ENCODE measurements at places on chromosomes 11 and 22.

DNA sequence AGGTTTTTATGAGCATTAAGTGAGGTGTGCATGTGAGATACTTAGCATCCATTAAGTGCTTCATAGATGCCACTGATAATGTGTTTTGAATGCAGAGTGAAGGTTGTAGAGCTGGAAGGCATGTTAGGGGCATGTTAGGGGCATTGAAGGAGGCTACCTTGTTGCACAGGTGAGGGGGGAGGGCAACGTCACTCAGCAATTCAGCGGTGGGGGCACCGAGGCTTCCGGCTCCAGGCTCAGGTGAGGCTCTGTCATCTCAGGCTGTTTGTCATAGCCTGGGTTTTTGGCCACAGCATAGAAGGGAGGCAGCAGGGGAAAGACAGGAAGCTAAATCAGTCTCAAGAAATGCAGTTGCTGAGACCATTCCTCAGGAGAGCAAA, 299.0 kb downstream of the NTM start:
- DNase-seq: no peak

- no peak for DNase-seq
These were observed 12.9 kb downstream of the MPEG1 start for GRCh38 chr11:59199546-59200422.

GRCh38 chr22:49705216-49705971, 122.3 kb downstream of the BRD1 start:
- DNase-seq: no peak

DNA sequence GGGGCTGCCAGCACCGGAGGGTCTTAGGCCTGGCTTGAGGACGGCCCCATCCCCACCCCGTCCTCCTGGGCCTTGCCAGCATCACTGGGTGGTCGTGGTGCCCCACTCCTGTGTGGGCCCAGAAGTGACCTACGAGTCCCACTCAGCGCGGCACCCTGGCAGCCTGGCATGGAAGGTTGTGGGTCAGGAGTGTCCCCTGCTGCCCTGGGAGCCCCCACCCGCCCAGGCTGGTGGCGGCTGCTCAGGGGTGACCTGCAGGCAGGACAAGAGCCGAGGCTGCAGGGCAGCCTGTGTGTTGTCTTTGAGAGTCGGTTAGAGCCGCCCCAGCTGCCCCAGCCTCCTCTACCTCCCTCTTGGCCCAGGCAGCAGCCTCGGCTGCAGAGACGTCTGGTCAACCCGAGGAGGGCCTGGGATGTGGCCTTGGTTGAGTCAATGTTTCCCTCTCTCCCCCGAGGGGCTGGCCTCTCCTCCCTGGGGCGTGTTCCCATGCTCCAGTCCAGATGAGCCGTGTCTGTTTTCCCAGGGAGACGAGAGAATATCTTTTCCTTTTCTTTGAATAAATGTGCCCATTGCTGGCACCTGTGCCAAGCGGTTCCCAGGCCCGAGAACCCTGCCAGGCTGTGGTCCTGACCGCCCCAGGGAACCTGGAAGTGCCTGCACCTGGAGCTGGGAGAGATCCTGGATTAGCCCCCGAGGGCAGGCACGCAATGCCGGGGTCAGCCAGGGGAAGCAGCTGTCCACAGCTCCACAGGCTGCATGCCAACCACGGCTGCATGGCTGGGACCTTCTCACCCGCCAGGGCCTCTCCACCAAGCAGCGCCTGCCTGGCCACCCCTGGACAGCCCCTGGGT, 35.7 kb upstream of the MUC5AC start:
- DNase-seq: no peak

GRCh38 chr11:118001494-118001971, 15.3 kb downstream of the IL10RA start:
- no peak for DNase-seq

DNA sequence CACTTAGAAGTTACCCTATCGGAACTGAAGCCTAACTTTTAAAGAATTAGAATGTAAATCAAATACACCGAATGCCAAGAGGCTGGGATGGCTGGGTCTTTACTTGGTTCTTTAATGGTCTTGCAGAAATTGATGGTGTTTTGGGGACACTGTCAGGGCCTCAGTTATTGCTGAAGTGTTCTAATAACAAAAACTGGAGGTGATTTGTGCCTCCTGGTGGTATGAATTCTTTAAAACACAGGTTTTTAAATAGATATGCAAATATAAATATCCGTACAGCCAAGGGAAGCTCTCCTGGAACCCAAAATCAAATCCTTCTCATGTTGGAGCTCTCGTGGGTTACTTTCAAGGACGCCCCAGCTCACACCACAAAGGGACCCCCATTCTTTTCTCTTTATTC, 19.3 kb upstream of the TMPRSS5 start:
- DNase-seq: no peak

All from activated T-helper 9 cell treated with anti-CD3 and anti-CD28 coated beads, Interleukin-2, amount 50 U/mL, for 16 hours (primary cell).